Glomerular endothelial cell (primary cell): ENCODE measurements at places on chromosomes 7 and 10.

GRCh38 chr7:17044396-17044795, 162.6 kb upstream of the AGR3 start:
- no peak for DNase-seq

DNA sequence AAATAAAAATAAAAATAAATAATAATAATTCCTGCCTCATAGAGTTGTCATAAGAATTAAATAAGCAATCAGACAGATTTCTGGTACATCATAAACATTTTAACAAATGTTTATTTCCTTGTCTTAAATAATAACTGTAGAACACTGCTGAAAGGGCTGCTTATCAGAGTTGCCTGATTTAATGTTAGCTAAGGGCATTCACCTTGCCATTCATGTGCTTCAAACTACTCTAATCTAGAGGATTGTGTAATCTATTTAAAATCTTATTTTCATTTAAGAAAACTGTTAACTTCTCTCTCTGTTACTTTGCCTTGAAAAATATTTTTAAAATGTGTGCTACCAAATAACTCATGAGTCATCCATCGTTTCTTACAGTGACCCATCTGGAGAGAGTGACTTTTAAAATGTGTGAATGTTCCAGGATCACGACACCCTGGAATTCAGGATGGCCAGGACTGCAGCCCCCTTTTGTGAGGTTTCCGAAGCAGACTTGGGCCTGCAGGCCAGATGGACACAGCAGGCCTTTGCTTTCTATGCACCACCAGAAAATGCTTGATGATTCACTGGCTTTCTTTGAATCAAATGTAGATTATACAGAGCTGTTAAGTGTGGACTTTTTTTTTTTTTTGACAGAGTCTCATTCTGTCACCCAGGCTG, 109.1 kb upstream of the TNS3 start:
- no peak for DNase-seq

DNA sequence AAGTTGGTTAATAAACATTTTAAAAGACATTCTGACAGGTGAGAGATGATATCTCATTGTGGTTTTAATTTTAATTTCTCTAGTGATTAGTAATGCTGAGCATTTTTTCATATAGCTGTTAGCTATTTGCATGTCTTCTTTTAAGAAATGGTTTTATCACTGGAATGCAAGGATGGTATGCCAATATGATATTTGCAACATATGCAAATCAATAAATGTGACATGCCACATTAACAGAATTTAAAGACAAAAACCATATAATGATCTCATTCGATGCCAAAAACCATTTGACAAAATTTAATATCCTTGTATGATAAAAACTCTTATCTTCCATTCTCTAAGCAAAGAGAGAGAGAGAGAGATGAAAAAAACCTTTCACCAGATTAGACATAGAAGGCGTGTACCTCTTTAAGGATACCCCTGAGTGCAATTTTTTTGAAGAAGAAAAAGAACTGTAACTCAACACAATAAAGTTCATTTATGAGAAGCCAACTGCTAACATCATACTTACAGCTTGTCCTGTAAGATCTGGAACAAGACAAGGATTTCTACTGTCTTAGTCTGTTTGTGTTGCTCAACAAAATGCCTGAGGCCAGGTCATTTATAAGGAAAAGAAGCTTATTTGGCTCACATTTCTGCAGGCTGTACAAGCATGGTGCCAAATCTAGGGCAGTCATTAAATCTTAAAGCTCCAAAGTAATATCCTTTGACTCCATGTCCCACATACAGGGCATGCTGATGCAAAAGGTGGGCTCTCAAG, 39.7 kb upstream of the ZMYND11 start:
- DNase-seq = no peak

DNA sequence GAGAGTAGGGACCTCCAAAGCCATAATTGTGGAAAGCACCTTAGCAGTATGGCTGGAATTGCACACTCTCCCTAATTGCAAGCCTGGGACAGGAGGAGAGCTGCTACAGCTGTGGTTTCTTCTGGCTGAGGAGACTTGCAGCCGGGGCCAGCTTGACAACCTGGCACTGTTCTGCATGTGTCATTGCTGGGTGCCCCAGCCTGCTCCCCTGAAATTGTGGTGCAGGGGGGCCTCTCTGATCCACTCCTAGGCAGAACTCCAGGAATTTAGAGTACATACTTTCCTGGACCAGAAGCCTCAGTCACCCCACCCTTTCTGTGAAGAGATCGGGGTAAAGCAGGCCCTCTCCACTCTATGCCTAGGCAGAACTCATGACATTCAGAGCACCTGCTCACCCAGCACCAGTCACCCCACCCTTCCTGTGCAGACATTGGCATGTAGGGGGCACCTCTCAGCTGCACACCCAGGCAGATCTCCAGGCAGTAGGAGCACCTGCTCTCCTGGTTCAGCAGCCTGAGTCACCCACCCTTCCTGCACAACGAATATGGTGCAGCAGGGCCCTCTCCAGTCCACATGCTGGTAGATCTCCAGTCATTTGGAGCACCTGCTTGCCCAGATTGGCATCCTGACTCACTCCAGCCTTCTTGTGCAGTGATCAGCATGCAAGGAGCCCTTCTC, 34.4 kb upstream of the DYNC1I1 start:
- DNase-seq = no peak

- no peak for DNase-seq
Observed at GRCh38 chr10:74814797-74815196, 11.6 kb upstream of the KAT6B start.

DNA sequence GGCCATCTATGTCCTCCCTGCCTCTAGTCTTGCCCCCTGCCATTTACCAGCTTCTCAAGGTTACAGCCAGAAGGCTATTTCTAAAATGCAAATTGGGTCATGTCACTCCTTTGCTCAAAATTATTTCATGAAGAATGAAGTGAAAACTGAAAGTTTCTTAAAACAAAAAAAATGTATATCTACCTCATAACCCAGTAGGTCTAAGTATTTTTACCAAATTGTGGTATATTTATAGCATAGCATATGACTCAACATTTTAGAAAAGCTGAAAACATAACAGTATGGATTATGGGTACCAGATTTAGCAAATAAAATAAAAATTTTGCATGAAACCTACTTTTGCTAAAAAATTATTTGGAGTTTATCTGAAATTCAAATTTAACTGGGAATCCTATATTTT, 78.4 kb downstream of the SLC16A9 start:
- DNase-seq = no peak

DNA sequence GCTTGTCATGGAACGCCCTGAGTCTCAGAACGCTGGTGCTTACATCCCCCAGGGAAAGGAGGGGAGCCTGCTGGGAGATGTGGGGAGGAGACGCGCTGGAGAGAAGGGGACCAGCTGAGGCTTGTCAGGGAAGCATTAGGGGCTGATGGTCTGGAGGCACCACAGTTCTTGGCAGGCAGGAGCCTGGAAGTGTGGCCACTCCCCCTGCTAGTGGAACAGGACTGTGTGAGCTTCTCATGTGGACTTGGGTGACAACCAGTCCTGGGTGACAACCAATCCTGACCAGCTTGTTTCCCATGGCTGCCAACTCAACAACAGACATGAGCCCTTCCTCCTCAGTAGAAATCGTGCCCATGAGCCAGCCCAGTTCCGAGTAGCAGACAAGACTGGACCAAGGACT, 87.8 kb downstream of the SPDYE5 start:
- DNase-seq = no peak

DNA sequence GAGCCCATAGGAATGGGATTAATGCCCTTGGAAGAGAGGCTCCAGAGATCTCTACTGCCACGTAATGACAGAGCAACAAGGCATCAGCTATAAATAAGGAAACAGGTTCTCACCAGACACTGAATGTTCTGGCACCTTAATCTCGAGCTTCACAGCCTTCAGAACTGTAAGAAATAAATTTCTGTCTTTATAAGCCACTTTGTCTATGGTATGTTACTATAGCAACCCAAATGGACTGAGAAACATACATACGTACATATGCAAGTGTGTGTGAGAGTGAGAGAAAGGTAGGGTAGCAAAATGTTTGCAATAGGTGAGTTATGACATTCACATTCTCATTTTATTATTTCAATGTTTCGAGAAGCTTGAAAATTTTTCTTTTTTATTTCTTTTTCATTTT, 22.1 kb upstream of the HTR5A start:
- no peak for DNase-seq

GRCh38 chr10:131816941-131817700, 83.7 kb upstream of the PPP2R2D start:
- DNase-seq = no peak

DNA sequence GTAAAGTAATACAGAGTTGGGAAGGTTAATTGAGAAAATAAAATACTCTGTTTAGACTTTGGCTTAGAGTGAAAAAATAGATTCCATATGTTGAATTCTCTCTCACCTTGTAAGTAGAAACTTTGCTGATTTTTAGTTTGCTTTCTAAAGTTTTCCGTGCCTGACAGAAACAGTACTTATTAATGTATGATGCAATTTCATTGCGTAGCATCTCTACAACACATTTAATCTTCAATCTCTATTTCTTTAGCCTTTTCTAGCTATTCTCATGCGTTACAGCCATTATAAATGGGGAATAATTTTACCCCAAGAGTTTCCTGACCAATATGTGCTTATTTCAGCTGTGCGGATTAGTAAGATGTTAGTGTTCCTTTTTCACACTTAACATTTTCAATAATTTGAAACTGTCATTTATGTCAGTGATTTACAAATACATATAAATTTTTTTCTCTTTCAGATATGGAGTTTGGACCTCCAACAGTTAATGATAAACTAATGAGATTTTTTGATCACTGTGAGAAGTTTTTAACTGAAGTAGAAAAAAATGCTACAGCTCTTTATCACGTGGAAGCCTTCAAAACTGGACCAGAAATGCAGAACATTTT, 3.3 kb downstream of the MINPP1 start:
- no peak for DNase-seq

DNA sequence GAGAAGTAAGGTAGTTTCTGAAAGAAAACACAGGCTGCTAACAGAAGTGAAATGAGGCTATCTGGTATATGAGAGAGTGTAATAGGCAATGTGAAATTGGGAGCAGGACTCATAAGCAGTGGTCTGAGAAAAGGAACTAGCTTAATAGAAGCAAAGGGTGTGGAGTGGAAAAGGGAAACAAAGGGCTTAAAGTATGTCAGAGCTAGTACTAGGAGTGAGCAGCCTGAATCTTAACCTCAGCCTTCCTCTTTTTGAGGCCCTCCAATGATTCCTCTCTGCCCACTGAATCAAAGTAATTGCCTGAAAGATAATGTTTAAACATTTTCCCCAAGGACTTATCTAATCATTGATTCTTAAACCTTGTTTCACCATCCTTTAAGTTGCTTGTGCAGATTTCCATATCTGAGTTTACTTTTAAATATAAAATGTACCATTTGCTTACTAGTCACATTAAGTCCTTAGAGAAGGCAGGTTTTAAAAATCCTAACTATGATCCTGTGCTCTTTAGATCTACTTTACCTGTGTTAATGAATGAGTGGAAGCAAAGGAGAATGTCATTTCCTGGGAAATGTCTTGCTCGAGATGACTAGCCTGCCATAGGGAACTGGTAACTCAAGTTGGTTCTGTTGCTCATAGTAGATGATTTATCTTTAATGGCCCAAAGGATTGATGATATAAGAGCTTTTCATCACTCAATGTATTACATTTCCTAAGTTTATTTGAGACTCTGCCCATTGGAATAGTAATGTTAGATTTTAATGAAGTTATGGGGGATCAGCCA, 155.0 kb downstream of the SKAP2 start:
- no peak for DNase-seq

DNA sequence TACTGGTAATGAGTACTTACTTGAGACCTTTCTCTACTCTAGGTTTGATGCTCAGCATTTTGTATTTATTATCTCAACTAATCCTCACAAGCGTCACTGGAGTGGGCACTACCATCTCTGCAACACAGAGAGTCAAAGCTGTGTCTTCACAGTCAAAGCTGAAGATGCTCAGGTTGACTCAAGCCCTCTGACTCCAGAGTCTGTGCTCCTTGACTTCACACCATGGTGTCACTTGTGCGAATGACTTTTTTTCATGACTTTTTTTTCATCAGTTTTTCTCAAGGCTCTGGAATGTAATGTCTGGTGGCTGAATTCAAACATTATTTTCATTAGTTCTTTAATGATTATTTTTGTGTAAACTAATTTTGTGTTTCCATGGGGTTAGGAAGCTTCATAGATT, 30.4 kb upstream of the TARP start:
- DNase-seq = no peak

DNA sequence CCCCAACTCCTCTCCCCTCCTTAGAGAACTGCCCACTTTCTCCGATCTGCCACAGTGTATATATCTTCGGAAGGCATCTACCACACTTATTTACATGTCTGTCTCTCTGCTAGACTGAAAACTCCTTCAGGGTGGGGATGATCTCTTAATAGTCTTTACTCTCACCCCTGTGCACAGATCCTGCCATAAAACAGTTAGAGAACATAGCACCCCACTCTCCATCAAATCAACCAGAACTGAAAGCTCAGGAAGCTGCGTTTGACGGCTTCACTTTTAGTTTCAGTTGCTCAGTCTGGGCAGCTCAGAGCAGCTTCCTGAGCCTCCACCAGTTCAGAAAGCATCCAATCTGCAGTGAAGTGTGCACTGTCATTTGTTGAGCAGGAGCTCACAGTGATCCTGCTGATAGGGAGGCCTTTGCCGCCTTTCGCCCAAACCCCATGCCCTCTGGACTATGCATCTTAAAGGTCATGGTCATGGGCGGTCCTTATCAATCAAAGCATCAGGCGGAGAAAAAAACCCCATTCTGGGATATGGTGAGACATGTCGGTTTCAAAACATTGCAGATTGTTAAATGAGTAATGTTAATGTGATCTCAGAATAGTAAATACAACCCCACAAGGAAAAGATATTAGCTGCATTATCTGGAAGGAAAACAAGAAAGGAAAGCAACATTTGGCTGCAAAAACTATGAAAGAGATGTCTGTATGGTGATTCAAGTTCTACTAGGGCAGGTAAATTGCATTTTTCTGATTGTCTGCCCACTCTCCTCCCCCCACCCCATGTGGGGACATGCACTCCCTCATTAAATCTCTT, 167.1 kb upstream of the ADO start:
- DNase-seq = no peak

- no peak for DNase-seq
Observed at GRCh38 chr7:100603726-100604027, 1.5 kb downstream of the PCOLCE start.

DNA sequence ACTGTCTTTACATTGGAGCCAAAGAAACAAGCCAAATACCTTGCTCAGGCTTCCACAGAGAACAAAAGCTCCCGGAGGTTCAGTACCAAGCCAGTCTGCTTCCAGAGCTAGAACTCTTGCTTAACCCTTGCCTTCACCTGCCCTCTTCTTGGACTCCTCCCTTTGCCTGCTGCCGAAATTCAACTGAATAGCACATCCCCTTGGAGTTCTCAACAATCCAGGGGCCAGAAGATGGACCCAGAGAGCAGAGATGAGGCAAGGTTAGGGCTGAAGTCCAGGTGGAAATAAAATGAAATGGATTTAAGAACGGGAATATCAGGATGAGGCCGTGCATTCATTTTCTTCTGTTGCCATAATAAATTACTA, 876 bp upstream of the PIK3AP1 start:
- DNase-seq = no peak
